Activated naive CD4-positive, alpha-beta T cell treated with anti-CD3 and anti-CD28 coated beads, Interleukin-2, amount 50 U/mL, for 72 hours (primary cell): ENCODE measurements at places on chromosomes 13 and 19. TPM values are rescaled to one million over a fixed set of nuclear protein-coding genes. Genes with fewer than 3 reads are reported as not detected.

Gene DAND5
- 0.31 TPM for total RNA-seq

Gene FPR3
- total RNA-seq = not detected

Gene PPM1N
- total RNA-seq = 7.4 TPM

DNA sequence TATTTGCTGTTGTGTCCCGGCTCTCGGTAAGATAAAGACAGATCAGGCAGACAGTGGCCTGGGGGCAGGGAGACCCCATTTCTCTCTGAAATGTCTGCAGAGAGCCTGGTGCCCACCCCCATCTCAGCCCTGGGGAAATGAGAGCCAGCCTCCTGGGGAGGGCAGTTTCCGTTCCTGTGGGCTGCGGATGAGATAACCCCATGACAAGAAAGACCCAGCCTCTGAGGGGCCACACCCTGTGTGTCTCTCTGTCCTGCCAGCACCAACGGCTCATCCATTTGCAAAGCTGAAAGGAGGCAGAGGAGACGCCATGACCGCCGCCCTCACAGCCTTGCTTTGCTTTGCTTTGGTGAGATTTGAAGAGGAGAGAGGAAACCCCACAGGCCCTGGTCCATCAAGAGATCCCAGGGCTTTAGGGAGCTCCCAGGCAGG lies 28.1 kb upstream of the KIR3DL3 start:
- DNase-seq = no peak

GRCh38 chr13:39385621-39386231 lies 217.3 kb downstream of the LHFPL6 start:
- no peak for DNase-seq

GRCh38 chr13:91797567-91797966 lies 399.1 kb downstream of the GPC5 start:
- no peak for DNase-seq

DNA sequence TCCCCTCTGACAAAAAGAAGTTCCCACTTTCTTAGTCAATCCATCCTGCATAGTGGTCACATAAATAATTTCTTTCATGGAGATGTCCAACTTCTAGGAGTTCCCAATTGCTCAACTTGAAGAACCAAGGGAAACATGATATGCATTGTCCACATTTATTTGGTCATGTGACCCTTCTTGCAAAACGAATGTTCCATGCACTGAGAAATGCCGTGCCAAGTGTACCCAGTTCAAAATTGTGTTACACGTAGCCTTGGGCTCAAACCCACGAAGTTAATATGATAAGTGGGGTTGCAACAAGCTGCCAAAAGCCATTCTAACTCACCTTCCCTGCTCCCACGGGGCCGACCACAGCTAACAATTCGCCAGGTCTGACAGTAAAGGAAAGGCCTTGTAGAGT lies 113.1 kb downstream of the ABCC4 start:
- DNase-seq = no peak

DNA sequence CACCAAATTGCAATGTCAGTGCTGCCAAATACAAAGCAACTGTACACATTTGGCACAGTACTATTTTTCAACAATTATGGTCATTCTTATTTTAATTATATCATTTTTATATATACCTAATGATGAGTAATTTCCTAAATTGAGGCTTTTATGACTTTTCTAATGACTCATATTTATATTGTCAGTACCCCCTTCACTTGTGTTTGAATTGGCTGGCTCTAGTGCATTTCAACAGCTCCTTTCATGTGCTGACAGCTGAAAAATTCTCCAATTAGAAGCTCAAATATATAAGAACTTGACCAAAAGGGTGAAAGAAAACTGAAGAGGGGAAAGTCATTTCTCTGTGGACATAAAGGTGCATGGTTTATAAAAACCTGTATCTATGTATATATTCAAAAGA lies 263.3 kb downstream of the SLITRK1 start:
- no peak for DNase-seq

DNA sequence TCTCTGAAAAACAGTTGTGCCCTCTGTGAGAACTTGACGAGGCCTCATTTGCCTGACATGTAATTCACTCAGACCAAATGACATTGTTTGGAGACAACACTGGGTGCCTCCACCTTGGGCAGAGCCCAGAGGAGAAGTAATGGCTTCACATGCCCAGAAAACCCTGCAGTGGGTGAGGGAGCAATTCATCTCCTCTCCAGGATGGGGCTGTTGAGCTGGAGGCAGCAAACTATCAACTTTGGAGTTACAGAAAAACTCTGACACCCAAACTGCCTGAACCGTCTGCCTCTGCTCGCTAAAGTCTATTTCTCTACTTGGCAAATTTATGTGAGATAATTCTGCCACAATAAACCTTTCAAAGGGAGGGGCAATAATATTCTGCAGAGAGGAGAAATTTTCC lies 146.9 kb downstream of the DCLK1 start:
- DNase-seq = no peak

DNA sequence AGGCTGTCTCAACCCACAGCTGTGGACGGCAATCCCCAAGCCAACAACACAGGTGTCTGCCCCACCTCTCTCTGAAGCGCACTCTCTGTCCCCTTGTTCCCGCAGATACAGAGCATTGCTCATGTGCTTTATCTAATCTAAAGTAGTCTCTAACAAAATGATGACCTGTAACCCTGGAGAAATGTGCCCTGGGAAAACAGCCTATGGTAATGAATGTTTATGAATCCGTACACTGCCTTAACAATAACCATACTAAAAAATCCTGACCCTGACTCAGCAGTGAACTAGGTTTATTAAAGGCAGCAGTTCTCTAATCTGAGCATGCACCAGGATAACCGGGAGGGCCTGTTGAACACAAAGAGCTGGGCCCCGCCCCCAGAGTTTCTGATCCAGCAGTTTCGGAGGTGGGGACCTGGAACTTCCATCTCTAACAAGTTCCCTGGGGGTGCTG lies 50.7 kb upstream of the SLC15A1 start:
- DNase-seq = no peak

DNA sequence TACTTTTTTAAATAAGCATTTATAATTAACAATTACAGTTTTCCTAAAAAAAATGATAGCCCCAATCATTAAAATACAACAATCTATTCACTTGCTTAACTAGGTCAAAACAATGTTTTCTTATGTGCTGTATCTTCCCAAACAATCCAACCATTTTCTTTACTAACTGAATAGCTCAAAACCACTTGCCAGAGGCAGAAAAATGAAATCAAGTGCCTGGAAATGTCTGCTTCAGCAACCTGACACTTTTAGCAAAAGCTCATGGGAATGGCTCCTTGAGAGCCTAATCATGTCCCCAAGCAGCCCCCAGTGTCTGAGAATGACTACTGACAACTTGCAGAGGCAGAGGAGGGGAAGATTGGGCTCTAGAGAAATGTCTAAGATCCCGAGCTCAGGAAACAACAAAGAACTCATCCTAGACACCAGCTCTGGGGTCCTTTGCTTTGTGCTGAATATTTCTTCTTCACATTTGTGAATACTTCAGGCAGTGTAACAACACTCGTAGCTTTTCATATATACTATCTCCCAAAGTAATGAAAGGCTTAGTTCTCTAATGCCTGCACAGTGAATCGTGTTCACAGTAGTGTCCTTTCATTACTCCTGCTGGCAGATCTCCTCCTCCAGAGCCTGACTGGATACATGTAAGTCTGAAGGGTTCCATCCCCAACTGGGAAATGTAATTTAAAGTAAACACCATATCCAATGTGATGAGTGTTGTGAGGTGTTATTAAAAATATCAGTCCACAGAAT lies 280.0 kb downstream of the LHFPL6 start:
- no peak for DNase-seq

GRCh38 chr13:107238262-107238981 lies 670.5 kb upstream of the ARGLU1 start:
- no peak for DNase-seq

DNA sequence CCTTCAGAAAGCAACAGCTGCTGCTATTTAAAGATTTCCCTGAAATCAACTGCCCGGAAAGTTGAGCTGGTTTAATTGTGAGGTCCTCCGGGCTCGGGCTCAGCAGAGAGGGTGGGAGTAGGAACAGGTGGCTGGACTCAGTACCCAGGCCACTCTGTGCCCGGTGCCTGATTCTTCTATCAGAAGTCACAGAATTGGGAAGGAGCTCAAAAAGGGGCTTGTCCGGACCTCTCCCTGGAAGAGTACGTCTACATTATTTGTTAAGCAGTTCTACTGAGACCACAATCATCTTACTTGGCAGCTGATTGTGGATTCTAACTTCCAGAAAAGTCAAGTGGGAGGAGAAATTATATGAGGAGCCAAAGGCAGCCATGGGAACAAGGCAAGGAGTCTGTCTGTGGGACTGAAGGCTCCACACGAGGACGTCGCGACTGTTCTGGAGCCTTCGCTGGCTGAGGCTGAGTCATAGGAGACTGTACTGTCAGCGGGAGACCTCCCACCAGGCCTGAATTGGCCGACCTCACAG lies 91.7 kb upstream of the ANKRD10 start:
- DNase-seq = no peak

DNA sequence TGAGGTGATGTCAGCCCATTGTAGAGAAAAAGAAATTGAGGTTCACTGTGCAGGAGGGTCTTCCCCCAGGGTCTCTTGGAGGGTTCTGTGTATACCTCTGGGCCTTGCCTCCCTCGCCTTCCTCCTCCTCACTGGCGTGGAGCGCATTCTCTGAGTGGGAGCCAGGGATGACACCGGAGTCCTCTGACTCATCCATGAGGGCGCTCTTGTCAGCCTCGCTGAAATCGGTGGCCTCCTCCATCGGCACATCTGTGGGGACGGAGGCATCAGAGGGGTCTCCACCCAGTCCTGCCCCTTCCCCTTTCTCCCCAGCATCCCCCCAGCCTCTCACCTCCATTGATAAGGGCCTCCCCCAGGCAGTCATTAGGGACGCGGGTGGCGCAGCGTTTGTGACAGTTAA lies 16.2 kb downstream of the PRKD2 start:
- DNase-seq = no peak

GRCh38 chr13:28089065-28089464 lies 11.3 kb downstream of the FLT3 start:
- DNase-seq = no peak
